ENCODE measurements at places on chromosomes 7 and 10.
A peak's percentile ranks its signal among the peaks of the same experiment; 100 is the strongest.

DNA sequence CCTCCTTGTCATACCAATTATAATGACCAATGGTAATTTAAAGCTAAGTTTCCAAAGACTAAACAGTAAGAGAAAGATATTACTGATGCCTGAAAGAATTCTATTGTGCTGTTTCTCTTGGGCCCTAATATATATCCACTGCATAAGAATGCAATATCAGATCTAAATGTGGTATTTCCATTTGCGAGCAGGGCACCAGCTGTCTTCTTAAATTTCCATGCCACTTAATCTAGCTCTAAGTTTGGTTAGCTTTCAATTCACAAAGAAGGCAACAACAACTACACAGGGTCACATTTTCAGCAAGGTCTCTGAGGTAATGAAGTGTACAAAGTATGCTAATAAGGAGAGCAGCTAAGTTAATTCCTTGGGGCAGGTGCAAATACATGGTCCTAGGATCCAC is 315.7 kb downstream of the GPR37 start:
- DNase-seq = no peak

DNA sequence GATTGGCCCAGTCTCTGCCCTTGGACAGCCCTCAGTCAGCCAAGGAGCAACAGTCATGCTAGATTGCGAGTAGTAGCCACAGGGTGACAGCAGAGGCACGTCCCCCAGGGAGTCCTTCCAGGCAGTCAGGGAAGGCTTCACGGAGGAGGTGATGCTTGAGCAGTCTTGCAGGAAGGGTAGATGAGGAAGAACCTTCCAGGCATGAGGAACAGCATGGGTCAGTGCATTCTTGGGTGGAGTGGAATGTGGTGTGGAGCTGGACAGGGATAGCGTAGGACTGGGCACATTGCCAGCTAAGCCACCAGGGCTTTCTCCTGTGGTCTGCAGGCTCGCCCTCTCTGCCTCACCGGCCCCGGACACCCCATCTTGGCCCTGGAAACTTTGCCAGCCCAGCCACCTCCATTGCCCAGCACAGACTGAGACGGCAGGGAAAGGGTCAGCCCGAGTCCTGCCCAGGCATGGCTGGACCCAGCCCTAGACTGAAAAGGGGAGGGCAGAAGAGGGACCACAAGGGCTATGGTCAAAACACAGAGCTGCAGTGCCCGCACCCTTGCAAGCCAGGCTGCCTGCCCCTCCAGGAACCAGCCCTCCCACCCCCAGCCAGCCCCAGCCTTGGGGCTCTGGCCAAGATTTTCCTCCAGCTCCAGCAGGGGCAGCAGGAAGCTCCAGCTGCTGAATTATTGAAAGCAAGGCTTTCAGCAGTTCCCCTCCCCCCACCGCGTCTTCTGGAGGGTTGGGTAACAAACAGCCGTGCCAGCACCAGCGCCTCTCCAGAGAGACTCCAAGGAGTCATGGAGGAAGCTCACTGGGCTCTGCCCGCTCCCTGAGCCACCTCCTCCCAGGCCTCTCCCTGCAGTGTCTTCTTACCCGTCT is 18.7 kb downstream of the SRRM3 start:
- no peak for DNase-seq

DNA sequence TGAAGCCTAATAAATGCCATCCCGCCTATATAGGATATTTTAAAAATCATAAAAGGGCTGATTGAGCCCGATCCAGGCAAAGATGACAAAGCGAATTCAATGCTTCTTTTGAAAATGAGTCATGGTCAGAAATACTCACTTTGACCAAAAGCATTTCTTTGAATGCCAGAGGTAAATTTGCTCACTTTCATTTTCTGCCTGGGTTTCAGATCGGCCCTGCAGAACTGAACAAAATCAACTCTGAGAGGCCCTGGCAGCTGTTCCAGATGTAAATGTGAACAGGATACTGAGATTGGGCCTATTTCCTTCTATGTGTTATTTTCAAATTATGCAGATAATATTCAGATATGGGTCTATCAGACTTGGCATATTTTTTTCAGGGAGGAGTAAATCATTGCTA is 114.8 kb upstream of the ARID5B start:
- peak; percentile 30 for DNase-seq

DNA sequence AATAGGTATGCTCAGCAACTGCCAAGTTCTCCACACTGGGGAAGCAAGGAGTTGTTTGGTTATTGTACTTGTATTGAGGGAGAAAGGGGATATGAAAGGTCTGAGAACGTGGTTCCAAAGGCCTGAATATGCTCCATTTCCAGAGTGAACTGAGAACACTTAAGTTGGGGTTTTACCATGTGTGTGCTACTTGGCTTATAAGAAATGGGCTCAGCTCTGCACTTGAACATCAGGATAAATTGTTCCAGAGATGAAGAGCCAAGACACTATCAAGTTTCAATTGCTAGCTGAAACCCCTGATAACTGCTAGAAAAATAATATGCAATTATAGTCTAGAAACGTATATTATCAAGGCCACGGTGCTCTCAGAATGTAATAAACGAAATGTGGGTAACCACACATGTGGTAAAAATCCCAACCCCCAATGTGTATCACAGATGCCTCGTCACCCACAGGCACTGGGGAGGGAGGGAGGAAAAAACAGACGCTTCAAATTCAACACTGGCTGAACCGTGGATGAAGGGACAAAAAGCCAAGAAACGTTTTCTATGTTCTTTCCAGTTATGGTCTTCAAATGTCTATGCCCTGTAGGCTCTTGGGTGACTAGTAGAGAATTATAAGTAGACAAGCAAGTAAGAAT is 16.3 kb downstream of the ELMO1 start:
- peak; percentile 72 for DNase-seq

DNA sequence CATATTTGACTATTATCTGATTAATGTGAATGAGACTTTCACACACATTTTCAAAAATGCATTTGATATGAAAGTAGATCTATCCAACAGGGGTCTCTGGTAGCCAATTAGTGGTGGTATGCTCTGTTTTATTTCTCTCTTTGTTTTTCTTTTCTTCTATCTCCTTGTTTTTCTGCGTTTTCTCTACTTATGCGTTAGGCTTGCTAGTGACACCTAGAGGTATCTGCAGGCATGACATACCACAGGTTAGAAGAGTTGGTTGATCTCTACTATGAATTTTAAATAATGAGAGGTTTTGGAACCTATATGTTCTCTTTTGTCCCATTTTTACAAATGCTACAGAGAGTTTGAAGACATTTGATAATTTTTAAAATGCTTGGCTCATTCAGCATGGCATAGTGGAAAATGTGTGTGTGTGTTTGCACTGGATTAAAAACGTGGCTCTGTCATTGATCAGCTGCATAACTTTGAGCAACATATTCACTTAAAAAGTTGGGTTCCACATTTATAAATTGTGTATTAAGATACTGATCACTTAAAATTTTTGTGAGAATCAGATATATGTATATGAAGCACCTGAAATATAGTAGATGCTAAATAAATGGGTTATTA is 28.1 kb upstream of the PLXDC2 start:
- DNase-seq = peak; percentile 26
